ENCODE measurements at places on chromosomes 13 and 19.

GRCh38 chr13:27396252-27396846, 28.1 kb upstream of the GTF3A start:
- no peak for DNase-seq

- DNase-seq = no peak
Measured at GRCh38 chr13:45953082-45953481, 99.5 kb downstream of the ZC3H13 start.

DNA sequence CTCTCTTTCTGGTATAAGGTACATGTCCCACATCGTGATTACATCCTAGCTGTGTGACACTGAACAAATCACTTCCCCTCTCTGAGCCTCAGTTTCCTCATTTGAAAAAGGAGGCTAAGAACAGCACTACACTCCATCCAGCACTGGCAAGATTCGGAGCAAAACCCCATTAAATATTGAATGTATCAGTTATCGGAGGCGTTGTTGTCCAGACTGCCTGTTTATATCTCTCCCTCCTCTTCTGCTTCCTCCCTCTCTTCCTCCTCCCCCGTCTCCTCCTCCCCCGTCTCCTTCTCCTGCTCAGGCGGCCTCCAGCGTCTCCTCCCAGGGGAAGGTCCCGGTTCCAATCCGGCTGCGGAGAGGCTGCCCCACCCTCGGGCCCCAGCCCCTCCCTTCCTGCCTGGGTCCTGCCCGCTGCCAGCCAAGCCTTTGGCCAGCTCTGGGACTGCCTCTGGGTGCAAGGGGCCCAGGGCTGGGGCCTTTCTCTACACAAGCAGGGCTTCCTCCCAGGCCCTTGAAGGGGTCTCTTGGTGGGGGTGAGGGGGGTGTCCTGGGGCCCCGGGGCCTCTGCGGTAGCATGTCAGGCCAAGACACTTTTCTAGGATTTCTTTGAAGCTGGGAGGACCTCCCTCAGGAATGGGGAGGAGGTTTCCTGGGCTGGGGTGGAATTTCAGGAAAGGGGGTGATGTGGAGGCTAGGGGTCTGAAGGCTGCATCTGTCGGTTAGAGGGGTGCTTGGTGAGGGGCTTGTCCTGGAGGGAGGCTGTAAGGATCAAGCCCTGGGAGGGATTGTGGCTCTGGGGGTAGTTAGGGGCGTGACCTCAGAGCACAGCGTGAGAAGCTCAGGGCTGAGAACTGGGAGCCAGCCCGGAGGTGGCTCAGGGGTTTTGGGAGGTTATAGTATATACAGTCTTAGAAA, 1.9 kb downstream of the RRAS start:
- DNase-seq = no peak

DNA sequence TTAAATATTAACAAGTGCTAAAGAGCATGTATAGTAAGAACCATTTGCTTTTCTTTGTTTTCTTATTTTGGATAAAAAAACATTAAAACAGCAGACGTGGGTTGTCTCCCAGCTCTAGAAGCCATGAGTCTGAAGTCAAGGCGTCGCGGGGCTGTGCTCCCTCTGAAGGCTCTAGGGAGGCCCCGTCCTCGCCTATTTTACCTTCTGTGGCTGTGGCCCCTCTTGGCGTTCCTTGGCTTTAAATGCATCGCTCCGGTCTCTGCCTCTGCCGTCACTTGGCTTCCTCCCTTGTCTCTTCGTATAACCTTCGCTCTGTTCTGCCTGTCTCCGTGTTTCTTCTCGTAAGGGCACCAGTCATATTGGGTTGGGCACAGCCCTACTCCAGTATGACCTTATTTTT, 75.3 kb downstream of the ING1 start:
- no peak for DNase-seq

DNA sequence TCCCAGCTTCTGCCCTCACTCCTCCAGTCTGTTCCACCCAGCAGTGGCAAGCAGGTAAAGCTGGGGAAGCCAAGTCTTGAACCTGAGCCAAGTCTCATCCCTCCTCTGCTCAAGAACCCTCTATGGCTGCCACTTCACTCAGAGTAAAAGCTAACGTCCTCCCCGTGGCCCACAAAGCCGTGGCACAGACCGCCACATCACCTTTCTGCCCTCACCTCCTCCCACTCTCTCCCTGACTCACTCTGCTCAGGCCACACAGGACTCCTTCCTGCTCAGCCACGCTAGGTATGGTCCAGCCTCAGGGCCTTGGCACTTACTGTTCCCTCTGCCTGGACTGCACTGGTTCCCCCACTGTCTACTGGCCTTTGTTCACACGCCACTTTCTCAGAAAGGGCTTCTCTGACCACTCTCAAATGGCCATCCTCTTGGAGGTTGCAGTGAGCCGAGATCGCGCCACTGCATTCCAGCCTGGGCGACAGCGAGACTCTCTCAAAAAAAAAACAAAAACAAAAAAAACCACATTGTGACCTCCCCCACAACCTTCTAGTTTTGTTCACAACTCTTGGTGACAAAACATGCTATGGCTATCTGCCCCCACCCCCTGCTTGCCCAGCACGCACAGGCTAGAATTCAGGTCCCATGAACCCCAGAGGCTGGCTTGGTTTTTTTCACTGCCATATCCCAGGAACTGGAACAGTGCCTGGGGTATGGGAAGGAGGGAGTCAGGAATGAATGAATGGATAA, 15.8 kb downstream of the NDUFB7 start:
- no peak for DNase-seq

All from stimulated activated naive B cell treated with anti-CD40 and anti-IgM and Interleukin-4, amounts not matched to agents 10 μg/mL and 1 μg/mL and 100 μg/mL, for 72 hours (primary cell).